ENCODE measurements at places on chromosomes 12 and 14.

GRCh38 chr14:97491697-97492096, 694.5 kb downstream of the VRK1 start:
- no peak for DNase-seq

- DNase-seq, result no peak
These were observed 46.8 kb downstream of the RNF34 start for GRCh38 chr12:121446750-121447149.

DNA sequence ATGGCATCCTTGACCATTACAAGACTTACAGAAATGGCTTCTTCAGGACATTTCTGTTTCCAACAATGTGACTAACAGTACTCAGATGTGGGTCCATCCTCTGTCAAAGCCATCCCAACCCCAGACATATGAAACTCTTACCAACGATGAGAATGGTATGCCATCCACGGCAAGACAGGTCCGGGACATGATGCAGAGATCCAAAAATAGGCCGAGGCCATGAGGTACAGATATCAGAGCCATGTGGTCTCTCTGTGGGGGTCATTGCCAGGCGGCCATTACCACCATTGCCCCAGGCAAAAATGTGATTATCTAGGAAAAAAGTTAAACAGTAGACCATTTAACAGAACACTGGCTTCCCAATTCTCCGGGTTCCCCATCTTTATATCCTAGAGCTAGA, 27.5 kb downstream of the ZC2HC1C start:
- DNase-seq, result no peak

DNA sequence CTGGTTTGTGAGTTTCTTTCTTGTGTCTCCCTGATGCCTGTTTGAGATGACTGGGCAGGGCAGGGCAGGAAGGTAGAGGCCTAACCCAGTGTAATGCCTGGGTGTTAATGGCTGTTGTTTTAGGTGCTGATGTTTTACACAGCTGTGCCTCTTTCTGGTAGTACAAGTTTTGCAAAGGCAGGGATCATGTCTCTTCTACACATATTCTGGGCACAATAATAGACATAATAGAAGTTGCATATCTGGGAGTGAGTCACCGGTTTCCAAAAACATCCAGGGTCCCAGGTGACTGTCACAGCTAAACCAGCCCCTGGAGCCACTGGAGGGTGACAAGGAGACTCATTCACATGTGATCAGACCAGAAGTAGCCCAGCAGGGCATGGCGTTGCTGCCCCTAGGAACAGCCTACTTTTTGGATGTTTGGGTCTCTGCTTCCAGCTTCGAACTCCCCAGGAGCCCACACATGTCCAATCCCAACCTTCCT, 18.1 kb downstream of the TPCN1 start:
- DNase-seq, result no peak

DNA sequence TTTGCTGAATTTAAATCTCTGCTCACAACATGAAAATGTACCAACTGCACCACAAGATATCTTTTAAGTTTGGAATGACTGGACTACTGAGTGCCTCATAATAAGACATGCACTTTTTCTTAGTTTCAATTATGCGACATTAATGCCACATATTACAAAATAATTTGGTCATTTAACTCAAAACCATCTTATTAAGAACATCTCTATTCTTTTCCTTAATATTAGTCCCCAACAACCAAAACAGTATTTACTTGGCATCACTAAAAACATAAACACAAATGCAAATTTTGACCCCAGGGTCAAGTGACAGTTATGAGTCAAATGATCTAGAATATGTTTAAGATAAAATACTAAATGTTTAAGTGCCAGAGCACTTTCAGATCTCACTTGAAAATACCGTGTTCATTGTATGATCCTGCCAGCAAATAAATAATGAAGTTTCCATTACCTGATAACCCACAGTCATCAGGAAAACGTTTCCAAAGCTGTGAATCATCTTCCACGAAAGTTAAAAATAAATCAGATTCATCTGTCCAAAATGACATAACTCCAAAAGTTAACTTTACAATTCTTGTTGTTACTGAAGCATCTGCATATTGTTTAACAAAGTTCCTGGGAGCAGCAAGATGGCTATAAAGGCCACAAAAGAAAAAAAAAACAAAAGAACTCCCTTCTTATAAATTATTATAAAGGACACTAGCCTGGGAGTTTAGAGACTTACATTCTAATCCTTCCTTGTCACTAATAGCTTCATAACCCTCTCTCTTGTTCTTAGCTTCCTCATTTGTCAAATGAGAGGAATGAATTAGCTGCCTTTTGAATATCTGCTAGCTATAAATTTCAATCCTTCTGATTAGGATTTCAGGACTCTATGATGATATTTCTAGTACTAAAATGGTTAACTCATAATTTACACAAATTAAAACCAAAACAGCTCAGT, 30.5 kb upstream of the AP4S1 start:
- DNase-seq, result no peak

DNA sequence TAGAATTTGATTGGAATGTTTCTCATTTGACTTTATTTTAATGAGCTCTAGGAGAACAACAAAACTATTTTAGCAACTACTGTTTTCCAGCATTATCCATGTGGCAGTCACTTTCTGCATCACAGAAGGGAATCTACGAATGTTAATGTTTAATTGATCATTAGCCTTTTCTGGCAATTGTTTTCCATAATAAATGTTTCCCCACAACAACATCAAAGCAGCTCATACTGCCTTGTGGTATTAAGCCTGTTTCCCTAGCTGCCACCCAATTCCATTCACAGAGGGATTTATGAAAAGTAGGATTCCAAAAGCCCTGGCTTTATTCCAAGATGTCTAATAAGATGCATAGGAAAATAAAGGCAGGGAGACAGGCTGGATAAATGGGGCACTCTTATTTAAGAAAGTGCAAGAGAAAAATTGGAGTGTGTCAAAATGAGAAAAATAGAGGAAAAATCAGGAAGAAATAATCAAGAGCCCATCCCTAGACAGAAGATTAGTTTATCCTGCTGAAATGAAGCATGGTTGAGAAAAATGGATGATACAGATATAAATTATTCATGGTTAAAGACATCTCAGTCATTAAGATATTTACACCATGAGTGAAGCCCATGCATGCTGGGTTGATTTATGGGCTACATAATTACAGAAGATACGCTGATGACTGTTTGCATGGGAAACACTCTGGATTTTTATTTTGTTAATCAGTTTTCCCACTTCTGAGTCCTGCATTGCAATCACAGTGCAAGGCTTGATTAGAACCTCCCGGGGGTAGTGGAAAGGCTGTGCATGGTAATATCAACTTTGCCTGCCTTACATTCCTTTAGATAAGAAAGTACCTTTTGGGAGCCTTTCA, 180.3 kb downstream of the HELB start:
- no peak for DNase-seq

- no peak for DNase-seq
These were observed 160.7 kb upstream of the LRFN5 start for GRCh38 chr14:41446008-41446407.

- peak; percentile 15 for DNase-seq
These were observed 825 bp upstream of the CCDC85C start for GRCh38 chr14:99604766-99605298.
